GM06990 (cell line): ENCODE measurements at places on chromosomes 2 and 18.

GRCh38 chr2:38107738-38108410 lies 31.9 kb upstream of the CYP1B1 start:
- no peak for DNase-seq

- no peak for DNase-seq
Observed at GRCh38 chr2:66427300-66427699, 7.6 kb upstream of the MEIS1 start.

DNA sequence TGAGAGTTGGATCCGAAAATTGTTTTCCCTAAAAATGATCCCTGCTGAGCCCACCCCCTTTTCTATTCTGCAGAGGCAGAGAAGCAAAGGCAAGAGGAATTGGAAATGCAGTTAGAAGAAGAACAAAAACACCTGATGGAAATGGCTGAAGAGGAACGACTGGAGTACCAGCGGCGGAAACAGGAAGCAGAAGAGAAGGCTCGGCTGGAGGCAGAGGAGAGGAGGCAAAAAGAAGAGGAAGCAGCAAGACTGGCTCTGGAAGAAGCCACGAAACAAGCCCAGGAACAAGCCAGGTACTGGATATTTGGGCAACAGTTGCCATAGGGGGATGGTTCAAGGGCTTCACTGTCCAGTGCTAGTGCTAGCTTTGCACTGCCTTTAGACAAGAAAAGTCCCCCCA lies 41.7 kb downstream of the SUMO1 start:
- DNase-seq: no peak

GRCh38 chr2:18546567-18546966 lies 13.9 kb downstream of the RDH14 start:
- DNase-seq: no peak

DNA sequence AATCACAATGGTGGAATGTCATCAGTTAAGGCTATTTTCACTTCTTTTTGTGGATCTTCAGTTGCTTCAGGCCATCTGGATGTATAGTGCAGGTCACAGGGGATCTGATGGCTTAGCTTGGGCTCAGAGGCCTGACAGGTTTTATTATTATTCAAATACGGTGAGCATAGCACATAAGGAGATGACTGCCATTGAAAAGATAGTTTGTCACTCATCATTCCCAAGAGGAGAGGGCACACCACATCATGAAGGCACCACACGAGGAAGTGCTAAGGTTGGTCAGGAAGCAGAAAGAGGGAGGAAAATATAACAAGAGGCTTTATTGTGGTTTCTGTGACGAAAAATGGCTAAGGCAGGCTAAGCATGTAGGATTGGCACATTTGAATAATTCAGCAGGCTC lies 131.4 kb downstream of the CD8B2 start:
- no peak for DNase-seq

DNA sequence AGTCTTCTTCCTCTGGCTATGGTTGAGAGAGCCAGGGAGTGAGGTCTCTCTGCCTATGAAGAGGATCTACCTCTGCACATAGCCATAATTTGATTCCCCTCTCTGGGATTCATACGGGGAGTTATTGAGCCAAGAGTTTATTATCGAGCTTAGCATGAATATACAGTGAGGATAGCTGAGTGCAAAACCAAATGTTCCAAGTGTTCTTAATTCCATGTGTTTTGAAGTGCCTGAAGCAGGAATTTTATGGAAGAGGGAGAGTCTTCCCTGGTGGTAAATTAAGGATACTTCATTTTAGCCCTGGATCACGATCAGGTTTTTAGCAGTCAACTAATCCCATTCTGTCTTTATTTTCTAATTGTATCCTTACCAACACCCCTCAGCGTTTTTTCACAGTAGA lies 270.6 kb downstream of the C1D start:
- DNase-seq: no peak

DNA sequence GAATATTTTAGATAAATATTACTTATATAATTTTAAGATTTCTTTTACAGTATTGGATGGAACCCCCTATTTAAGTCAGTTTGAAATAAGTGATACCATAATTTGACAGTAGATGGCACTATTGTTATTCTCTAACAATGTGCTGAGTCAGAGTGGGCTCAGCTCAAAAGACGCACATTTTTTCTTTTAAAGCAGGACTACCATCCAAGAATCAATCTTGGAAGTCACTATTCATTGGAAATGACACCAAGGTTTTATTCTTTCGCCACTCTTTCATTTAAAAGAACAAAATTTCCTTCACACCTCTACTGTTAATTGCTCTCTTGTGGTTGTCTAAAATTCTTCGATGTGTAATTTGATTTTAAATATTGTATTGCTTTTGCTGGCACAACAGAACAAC lies 32.6 kb upstream of the SPAG16 start:
- no peak for DNase-seq

DNA sequence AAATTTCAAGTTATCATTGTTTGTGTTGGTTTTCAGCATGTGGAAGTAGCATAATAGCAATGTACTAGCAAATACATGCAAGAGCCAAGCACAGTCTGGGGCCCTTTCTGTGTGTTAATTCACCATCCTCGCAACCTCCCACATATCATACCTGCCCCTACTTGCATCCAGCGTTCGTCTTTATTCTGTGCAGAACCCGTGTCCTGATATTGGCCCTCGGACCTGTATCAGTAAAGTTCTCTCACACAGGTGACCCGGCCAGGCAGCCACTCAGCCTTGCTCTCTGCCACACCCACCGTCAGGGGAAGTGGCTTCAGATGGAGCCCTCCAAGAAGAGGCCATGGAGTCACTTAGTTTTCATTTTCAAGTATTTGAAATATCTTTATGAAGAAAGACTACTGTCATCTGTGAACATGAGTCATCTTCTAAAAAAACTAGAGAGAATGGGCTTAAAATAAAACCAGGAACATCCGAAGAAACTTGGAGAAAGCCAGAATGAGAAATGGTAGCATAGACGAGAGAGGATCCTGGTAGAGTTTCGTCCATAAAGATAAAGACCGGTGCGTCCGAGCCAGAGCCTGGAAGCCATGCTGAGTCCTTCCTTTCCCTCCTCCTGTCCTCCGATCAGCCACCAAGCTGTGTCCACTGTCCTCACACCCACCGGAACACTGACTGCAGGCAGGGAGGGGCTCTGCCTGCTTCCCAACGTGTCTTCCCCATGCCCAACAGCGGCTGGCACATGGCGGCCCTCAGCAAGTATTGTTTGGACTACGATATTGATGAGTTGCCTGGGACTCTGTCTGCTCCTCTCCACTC lies 57.3 kb upstream of the RPL31 start:
- no peak for DNase-seq

DNA sequence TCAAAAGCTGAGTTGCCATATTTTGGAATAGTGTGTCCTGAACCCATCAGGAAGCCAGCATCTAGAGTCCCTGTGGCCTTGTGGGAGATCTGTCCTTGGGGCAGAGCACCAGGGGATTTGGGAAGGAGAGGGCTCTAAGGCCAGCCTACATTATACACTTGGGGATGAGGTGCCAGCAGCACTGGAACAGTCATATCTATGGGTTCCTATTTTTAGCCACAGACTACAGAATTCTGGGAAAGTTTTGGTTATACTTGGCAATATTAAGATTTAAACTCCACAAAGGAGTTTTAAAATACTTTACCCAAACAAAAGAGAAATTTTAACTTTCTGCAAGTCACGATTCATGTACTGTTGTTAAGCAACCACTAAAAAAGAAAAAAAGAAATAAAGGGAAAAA lies 405.7 kb upstream of the MMADHC start:
- no peak for DNase-seq

DNA sequence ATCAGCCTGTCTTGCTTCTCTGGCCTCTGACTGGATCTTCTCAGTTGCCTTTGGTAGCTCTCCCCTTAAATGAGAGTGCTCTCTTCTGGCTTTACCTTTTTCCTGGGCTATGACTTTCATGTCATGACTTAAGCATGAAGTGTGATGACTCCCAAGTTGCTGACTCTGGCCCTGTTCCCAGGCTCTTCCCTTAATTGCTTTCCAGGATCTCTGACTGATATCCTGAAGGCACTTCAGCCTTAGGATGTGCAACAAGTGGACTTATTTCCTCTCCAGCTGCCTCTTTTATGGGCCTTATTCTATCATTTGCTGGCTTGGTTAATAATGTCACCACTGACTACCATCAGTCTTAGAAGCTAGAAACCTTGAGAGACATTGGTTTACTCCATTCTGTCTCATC lies 17.4 kb downstream of the SEMA4F start:
- no peak for DNase-seq

DNA sequence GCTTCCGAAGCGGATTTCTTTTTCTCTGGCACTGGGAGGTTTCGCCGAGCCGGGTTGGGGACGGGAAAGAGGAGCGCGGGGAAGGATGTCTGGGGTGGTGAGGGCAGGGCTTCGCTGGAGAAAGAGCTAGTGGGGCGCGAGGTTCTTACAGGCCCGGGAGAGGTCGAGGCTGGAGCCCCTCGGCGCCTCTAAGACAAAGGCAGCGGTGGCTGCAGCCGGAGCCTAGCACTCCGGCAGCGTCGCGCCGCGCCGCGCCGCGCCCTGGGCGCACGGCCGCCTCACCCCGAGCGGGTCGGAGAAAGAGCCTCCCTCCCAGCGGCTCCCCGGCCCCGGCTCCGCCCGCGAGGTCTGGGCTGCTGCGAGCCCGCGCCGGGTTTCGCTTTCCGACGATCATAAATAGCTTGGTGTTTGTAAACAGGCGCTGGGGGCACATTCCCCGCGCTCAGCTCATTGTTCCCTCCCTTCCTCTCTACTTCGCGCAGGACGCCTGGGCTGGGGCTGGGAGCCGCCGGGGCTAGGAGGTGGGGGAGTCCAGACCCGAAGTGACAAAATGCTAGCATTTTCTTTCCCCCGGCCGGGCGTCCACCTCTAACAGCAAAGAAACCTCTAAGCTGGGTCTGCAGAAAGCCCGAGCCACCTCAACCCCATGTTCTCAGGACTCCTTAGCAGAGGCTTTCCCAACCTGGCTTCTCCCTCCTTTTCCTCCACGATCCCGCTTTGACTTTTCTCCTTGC lies 813 bp upstream of the MEIS1 start:
- DNase-seq: peak; percentile 57

DNA sequence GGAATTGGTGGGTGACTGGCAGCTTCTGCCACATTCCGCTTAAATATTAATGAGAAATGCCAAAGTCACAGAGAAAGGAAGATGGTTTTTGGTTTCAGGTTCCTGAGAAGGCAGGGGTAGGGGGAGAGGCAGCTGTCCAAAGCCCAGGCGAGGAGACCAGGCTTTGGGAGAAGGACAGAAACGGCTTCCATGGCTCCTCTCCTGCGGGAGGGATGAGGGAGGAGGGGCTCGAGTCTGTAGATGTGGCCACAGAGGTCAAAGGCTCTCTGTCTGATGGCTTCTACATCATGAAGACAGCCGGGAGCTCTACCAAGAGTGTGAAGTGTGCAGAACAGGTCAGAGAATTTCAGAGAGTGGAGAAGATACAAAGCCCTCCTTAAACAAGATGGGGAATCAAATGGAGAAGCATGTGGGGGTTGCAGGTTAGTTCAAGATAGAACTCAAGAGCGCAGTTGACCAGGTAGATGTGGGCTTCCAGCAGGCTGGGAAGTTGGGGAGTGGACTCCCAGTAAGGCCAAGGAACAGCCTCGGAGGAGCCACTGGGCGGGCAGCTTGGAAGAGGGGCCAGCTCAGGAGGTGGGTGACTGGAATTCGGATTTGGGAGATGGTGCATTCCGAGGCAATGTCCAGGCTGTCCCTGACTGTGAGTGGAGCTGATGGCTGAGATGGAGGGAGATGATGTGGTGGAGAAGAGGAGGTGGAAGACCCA lies 23.8 kb upstream of the HPCAL1 start:
- no peak for DNase-seq

- no peak for DNase-seq
Observed at GRCh38 chr2:46331109-46331766, 34.0 kb downstream of the EPAS1 start.

DNA sequence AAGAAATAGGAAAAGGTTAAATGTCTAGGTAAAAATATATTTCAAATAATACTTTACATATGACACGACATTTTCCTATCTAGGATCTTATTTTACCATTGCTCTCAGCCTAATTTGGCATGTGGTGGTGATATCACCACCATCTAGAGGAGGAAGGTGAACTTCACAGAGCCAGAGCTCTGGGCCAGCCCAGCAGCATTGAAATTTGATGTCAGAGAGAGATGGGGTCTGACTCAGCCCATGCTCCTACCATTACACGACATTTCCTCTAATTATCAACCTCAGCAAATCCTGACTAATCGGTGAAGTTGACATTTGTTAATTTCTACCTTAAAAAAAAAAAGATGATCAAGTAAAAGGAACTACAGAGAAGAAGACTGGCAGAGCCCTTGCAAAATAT lies 42.3 kb downstream of the LRRTM4 start:
- no peak for DNase-seq

- DNase-seq: no peak
Observed at GRCh38 chr18:79520478-79521390, 125.0 kb downstream of the NFATC1 start.

DNA sequence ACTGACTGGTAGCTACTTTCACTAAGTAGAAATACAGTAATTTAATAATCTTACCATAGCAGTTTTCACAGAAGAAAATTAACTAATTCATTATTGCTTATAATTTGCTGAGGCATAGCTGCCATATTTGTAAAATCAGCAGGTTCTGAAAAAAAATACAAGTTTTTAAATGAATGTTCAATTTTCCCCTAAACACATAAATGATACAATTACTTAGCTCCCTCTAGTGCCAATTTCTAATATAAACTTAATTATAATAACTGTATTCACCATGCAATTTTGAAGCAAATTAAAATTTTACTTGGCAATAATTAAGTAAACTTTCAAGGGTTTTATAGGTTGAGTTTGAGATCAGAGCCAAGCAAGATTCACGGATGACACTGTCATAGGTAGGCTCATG lies 1321.6 kb upstream of the ACVR2A start:
- DNase-seq: no peak

DNA sequence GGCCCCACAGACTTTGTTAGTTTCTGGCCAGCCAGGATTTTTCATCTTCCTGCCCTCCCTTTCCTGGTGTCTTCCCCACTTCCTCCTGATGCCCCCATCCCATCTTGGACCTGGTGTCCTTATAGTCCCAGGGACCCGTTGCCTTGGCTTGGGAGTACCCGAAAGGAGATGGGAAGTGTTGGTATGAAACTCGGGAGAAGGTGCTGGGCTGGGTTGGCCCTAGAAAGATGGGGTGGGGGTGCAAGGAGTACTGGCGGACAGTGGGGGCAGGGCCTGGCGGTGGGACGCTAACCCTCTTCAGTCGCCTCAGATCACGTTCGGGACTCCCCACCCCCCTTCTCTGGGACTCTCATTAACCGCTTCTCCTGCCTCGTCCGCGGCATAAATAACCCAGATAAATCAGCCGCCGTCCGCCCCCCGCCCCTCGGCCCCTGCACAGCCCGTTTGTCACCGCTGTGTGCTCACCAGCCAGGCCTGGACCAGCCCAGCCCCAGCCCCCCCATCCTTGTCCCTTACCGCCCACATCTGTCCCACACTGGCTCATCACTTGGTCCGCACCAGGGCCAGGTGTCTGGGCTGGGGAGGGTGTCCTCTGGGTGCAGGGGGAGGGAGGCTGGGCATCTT lies 3.7 kb upstream of the ASIC4 start:
- DNase-seq: no peak

GRCh38 chr2:24742730-24743129 lies 50.5 kb downstream of the PTRHD1 start:
- no peak for DNase-seq
